Left cardiac atrium (tissue), 4 donors: ENCODE measurements at places on chromosomes 16 and 17.

DNA sequence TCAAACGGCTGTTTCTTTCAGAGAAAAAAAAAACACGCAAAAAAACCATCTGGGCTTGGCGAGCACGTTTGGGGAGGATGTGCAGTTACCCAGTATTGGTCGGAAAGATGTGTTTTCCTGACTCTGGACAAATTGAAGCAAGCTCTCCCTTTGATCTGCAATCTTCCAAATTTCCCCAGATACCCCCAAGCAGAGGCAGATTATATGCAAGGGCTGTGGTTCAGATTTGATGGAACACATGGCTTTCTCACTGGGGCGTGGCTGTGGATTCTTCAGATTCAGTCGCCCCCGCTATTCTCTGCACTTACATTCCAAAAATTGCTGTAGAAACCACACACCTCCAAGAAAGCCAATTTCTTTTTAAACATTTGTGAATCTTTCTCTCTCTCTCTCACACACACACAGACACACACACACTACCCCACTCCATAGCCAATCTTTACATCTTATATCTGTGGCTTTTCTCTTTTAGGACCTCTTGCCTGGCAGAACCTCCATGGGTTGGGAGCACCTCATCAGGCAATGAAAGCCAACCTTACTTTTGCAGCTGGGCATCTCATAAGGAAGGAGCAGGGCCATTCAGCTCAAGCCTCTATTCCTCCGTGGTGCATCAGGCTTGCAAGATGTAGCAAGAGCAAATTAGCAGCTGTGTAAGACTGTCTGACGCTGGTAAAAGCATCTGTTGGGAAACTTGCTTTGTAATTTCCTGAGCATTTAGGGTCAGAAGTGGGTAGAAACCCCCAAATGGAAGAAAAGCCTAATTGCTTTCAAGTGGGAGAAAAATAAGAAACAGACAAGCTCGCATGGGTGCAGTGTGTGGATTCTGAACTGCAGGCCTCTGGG, 103.9 kb upstream of the FAM20A start:
- no peak for DNase-seq

GRCh38 chr16:89115216-89115861, 21.7 kb downstream of the ACSF3 start:
- DNase-seq = peak; percentile 80

GRCh38 chr17:9322326-9322725, 253.3 kb downstream of the STX8 start:
- no peak for DNase-seq

GRCh38 chr17:71985111-71986039, 135.4 kb upstream of the SOX9 start:
- DNase-seq = no peak

GRCh38 chr16:66328282-66328681, 38.2 kb upstream of the CDH5 start:
- no peak for DNase-seq

DNA sequence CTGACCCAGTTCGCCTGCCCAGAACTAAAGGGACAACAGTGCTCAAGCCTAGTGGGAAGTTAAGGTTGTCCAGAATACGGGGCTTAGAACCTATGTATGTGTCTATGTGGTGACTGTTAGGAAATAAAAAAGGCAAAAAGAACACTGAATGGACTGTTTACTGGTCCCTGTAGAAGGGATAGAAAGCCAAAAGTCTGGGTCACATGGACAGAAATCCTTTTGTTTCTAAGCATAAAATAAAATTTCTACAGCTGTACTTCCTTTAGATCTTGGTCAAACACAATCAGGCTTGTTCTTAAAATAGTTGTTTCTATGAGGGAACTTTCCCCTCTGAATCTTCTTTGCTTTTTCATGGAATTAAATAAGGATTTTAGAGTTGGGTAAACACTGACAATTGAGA, 212.8 kb downstream of the LGALS9B start:
- DNase-seq = no peak

GRCh38 chr16:71626858-71627213, 852 bp downstream of the MARVELD3 start:
- no peak for DNase-seq

DNA sequence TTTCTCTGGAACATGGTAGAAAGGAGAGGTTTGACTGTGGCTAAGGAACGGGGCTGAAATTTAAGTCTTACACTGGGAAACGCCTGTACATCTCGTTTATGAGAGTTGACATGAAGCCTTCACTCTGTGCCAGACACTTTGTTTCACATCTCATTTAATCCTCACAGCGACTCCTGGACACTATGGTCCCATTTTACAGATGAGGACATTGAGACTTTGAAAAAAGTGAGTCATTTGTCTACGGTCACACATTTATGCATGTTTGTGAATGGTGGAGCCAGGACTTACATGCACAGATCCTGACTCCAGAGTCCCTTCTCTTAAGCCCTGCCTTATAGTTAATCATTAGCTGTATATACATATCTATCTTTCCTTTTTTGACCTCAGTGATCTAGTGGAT, 318.4 kb upstream of the EEF2KMT start:
- no peak for DNase-seq

DNA sequence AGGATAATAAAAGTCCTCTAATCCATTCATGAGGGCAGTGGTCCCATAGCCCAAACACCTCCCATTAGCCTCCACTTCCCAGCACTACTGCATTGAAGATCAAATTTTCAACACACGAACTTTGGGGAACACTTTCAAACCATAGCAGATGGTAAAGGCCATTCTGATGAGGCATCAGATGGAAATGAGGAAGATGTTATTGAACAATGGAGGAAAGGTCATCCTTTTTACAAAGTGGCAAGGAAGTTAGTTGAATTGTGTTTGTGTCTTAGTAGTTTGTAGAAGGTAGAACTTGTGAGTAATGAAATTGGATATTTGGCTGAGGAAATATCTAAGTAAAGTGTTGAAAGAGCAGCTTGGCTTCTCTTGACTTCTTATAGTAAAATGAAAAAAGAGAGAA, 93.3 kb upstream of the NLRP1 start:
- no peak for DNase-seq

DNA sequence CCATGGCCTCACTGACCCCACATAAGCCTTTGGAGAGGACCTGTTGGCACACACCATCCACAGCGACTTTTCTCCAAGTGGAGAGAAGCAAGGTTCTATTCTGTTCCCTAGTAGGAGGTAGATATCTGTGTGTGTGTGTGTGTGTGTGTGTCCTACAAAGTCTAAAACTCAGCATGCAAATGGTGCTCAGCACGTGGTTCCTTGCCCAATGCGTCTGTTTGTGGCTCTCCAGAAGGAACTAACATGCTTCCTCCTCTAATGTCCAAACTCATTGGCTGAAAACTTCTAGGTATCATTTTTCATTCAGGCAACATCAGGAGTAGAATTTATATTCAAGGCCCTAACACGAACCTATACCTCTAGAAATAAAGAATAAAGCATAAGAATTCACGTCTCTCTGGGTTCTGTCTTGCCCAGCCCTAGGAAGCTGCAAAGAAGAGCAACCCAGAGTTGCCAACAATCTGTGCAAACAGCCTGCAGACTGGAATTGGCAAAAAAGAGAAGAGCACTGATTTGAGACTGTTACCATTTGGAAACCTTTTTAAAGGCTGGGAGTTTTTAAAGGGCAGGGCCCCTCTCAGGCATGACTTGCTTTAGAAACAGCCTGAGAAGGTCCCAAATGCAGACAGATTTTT, 25.5 kb downstream of the MAP3K14 start:
- DNase-seq = no peak

DNA sequence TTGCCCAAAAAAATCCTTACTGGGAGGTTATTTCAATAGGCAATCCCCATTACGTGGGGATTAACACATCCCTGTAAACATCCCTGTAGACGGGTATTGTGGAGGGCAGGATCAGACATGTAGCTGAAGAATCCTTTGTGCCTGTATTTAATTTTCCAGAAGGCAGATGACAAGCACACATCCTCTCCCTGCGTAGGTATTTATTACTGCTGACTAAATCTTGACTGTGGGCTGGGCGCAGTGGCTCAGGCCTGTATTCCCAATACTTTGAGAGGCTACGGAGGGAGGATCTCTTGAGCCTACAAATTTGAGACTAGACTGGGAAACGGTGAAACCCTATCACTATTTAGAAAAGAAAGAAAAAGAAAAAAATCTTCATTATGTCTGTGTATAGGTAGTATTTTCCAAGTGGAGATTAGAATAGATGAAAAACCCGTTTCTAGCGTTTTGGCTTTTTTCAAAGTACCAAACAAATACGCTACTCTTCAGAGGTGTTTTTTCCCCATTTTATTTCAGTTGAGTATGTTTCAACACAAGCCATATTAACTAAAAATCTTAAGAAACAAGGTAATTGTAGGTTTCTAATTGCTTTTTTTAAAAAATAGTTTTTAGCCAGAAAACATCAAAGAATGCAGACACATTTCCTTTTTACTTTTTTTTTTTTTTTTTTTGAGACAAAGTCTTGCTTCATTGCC, 1.5 kb upstream of the MARF1 start:
- no peak for DNase-seq

DNA sequence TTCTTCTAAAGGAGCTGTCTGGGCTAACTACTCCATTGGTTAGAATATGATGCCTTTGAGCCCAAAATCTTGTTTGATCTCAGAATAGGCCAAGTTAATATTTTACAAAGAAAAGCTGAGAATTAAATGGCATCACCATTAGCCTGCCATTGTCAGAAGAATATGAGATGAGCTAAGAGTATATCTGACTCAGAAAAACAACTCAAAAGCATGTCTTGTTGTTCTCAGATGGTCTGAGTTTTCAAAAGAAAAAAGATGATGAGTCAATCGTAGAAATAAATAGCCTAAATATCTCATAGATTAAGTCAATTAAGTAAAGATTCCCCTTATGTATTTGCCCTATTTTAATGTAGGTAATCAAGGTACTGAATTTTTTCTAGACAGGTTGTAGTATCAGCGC, 197.1 kb upstream of the TBX2 start:
- DNase-seq = no peak

- no peak for DNase-seq
Observed at GRCh38 chr17:44331249-44331760, 6.7 kb upstream of the SLC25A39 start.
